ENCODE measurements at places on chromosomes 4 and X. TPM values are rescaled to one million over a fixed set of nuclear protein-coding genes. Genes with fewer than 3 reads are reported as not detected.

- DNase-seq = no peak
These were observed 558.0 kb downstream of the TRIML1 start for GRCh38 chr4:188697243-188697642.

GRCh38 chr4:8045909-8046308 lies 106.2 kb upstream of the AFAP1 start:
- DNase-seq = no peak

DNA sequence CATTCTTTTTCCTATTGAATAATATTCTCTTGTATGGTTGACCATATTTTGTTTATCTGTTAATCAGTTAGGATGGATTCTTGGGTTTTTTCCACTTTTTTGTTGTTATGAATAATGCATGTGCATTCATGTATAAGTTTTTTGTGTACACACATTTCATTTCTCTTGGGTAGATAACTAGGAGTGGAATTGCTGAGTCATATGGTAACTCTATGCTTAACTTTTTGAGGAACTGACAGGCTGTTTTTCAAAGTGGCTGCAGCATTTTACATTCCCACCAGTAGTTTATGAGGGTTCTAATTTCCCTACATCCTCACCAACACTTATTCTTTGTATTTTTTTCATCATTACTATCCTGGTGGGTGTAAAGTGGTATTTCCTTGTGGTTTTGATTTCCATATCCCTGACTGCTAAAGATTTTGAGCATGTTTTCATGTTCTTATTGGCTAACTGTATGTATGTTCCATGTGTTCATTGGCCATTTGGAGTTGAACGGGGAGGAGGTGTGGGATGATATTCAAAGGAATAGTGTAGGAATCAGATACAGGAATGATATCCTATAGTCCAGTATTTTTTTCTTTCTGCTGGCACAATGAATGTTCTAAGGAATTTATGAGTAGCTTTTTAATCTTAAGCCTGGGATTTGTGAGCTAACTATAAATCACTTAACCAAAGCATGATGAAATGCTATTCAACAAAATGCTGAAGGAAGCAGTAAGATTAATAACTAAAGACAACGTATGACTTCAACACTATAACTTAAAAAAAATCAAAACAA lies 114.3 kb downstream of the AMELX start:
- DNase-seq = no peak

GRCh38 chr4:186739802-186740434 lies 16.3 kb upstream of the FAT1 start:
- DNase-seq = no peak

DNA sequence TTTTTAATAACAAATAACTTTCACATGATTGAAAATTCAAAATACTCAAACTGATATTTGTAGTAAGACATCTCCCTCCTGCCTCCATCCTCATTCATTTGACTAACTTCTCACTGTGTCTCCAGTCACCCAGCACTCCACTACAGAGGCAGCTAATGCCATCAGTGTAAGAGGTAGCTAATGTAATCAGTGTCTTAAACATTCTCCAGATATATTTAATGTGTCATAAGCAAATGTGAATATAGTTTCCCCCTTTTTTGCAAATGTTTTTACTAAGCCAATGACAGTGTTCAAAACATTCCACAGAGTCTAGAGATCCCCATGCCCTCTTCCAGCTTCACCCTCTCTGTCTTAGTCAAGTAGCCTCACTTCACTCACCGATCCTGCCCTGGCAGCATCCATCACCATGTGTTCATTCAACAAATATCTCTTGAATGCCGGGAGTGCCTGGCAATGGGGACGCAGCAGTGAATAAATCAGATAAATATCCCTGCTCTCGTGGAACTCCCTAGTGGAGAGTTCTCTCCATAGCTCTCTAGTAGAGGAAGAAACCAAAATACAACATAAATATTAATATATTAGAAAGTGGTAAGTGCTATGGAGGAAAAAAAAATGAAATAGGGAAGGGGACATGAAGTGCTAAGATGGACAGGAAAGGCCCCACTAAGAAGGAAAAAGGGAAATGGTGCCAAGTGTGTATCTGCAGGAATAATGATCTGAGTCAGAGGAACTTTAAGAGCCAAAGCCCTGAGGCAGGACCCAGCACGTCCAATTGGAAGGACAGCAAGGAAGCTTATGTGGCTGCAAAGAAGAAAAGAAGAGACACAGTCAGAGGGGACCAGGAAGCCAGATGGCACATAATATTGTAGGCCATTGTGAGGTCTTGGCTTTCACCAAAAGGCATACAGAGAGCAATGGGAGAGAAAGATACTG lies 18.7 kb downstream of the SCFD2 start:
- DNase-seq = peak; percentile 100

GRCh38 chrX:136710325-136710951 lies 62.5 kb downstream of the CD40LG start:
- DNase-seq = no peak

- no peak for DNase-seq
These were observed 80.0 kb upstream of the FGF13 start for GRCh38 chrX:138791551-138791950.

- DNase-seq = peak; percentile 59
These were observed 6.9 kb downstream of the PJA1 start for GRCh38 chrX:69158166-69158980.

DNA sequence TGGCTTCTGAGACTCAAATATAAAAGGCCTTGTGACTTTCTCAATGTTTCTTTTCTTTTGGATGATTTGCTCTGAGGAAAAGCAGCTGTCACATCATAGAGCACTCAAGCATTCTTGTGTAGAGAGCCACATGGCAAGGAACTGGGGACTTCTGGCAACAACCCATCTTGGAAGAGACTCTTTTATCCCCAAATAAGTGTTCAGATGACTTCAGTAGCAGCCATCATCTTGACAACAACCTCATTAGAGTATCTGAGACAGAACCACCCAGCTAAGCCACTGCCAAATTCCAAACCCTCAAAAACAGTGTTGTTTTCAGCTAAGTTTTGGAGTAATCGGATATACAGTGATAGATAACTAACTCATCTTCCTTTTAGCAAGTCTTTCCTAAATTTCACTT lies 1431.7 kb upstream of the IGFBP7 start:
- DNase-seq = no peak

DNA sequence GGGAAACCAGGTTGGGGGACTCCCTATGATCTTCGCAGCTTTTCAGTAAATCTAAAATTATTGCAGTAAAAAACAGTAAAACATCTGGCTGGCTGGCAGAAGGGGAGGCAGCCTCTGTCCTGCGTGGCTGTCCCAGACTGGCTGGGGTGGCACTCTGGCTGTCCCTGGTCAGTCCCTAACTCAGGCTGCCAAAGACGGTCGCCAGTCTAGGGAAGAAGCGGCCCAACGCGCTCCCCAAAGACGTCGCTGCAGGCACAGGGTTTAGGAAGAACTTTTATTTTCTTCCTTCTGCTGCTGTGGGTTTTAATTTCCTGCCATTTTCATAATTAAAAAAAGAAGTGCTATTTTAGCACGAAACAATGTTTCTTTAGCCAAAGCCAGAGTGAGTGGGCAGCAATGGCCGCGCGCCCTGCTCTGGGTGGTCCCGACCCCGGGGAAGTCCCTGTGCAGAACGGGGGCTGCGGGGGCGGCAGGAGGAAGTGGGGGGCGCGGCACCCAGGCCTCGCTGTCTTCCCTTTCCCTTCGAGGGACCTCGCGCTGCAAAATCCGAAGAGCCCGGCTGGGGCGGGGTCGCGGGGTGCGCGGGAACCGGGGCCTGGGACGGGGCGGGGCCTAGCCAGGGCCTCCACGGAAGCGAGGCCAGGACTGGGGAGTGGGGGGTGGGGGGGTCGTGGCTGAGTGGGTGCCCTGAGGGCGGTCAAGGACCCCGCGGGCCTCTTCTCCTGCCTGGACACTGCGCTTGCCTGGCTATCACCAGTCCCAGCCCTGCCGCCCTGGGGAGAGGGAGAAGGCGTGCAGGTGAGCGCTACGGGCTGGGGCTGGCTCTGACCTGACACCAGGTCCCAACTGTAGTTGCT lies 6.3 kb upstream of the LETM1 start:
- DNase-seq = no peak

- DNase-seq = no peak
These were observed 115.7 kb upstream of the MAP3K15 start for GRCh38 chrX:19630776-19631707.

DNA sequence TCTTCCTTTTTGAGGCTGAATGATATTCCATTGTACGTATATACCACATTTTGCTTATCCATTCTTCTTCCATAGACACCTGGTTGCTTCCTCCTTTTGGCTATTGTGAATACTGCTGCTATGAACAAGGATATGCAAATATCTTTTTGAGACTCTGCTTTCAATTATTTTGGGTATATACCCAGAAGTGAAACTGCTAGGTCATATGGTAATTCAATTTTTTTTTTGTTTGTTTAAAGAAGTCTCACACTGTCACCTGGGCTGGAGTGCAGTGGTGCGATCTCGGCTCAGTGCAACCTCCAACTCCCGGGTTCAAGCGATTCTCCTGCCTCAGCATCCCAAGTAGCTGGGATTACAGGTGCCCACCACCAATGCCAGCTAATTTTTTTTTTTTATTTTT lies 75.3 kb downstream of the METTL14 start:
- DNase-seq = no peak

DNA sequence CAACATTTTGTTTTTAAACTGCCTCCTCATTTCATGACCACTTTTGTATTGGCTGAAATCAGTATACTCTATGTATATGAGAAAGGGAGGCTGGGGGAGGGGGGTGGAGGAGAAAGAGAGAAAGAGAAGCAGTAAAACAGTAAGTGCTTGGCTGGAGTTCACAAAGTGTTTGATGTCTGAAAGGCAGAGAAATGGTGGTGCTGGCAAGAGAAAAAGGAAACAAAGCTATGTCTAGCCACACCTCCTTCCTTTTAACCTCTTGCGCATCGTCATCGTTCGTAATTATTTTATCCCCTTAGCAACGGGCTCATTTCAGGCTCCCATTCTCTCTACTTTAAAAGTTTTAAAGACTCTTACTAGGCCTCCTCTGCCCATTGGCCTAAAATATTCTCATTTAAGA lies 25.6 kb downstream of the RPA4 start:
- no peak for DNase-seq

DNA sequence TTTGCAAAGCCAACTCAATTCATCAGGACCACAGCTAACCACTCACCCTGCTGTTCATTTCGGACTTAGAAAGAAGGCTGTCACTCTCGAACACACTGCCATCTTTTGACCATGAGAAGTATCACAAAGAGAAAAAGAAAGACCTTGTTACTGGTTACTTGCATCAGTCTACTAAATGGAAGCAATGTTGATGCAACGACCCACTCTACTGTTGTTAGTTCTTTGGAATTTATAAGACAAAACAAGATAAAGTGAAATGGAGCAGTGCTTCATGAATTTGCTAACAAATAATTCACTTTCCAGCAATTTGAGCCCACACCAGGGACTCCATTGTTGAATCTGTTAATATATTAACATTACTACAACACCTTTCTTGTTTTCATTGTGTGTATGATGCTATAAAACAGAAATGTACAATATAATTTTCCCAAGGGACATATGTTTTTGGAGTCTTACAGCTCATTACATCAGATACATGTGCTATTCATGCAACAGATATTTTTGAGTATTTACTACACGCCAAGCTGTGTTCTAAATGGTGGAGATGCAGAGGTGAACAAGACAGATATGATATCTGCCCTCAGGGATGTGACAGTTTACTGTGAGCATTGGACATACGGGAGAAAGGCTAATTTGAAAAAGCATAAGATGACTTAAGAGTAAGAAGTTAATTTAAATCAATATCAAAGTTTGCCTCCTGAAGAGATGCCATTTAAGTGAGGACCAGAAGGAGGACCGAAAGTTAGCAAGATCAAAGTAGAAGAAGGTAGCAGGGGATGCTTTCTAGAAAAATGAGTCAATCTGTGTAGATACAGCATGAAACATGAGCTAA lies 87.2 kb downstream of the AREG start:
- peak; percentile 3 for DNase-seq

The CTAG1B gene
- not detected for total RNA-seq

The APBB2 gene
- total RNA-seq = 36.1 TPM

The SRPK3 gene
- not detected for total RNA-seq

The GAGE12E gene
- total RNA-seq = not detected

The PPARGC1A gene
- not detected for total RNA-seq

The KLF8 gene
- not detected for total RNA-seq

The GLRB gene
- 3.9 TPM for total RNA-seq

The BTC gene
- not detected for total RNA-seq

The ATP2B3 gene
- total RNA-seq = not detected

The STBD1 gene
- total RNA-seq = 0.13 TPM

The STK32B gene
- total RNA-seq = not detected

Data from MG63 (cell line).